ENCODE measurements at places on chromosomes 5 and 9.
A peak's percentile ranks its signal among the peaks of the same experiment; 100 is the strongest.

- no peak for DNase-seq
Measured at GRCh38 chr9:99398241-99398640, 176.2 kb downstream of the SEC61B start.

DNA sequence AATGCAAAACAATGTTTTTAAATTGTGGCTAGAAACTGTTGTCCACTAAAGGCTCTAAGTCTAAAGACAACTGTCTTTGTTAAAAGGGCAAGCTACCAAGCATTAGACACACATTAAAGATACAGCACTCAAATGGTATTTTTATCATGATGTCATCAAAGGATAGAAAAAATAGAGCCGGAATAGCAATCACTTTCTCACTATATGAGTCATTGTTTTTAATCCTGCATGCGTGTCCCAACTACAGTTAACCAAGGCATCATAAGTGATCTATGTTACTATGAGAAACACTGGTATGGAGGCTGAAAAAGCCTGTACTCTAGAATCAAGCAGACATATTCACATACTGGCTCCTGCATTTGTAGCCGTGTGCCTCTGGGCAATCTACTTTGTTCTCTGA, 1.9 kb upstream of the PJA2 start:
- DNase-seq: no peak

- DNase-seq: no peak
Measured at GRCh38 chr9:92328225-92328624, 2.5 kb downstream of the CENPP start.

DNA sequence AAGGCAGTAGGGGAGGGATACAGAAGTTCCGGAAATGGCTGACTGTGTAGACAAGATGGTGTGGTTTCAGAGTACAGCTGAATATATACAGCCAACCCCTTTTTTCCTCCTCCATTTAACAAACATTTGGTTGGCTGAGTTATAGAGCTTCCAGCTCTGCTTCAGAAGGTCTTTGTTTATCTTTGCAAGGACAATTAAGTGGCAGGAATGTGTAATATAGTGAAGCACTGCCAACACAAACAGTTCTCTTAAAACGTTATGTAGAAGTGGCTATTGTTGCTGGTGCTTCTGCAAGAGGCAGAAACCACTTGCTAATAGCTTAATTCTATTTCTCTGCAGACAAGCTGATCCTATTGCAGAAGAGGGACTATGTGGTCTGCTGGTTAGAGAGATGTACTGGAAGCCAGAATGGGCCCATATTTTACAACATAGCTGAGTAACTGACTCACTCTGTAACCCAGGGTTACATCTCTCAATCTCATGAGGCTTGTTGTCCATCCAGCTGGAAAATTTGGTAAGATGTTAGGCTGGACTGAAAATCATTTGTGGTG, 62.7 kb upstream of the OSMR start:
- DNase-seq: peak; percentile 26

- peak; percentile 48 for DNase-seq
Measured at GRCh38 chr5:180135128-180135955, 63.8 kb upstream of the RNF130 start.

Data from GOT3 (cell line).